Activated T-helper 1 cell treated with Interleukin-2 at 50 U/mL for 16 hours (primary cell): ENCODE measurements at places on chromosomes 2 and 18.

DNA sequence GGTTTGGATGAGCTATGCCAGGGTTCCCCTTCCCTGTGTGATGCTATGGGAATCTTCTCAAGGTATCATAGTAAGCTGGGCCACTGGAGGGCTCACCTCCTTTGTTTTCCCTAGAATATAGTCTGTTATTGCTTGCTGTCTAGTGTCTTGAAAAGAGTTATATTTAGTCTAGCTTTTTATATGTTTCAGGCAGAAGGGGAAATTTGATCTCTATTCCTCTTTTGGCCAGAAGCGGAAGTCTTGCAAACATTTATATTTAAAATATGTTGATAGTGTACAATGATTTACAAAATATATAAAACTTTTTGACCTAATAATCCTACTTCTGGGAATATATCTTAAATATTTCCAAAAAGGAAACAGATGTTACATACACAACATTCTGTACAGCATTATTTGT lies 260.7 kb downstream of the FHOD3 start:
- DNase-seq: no peak

GRCh38 chr18:5195656-5196055 lies 1.4 kb downstream of the AKAIN1 start:
- no peak for DNase-seq

DNA sequence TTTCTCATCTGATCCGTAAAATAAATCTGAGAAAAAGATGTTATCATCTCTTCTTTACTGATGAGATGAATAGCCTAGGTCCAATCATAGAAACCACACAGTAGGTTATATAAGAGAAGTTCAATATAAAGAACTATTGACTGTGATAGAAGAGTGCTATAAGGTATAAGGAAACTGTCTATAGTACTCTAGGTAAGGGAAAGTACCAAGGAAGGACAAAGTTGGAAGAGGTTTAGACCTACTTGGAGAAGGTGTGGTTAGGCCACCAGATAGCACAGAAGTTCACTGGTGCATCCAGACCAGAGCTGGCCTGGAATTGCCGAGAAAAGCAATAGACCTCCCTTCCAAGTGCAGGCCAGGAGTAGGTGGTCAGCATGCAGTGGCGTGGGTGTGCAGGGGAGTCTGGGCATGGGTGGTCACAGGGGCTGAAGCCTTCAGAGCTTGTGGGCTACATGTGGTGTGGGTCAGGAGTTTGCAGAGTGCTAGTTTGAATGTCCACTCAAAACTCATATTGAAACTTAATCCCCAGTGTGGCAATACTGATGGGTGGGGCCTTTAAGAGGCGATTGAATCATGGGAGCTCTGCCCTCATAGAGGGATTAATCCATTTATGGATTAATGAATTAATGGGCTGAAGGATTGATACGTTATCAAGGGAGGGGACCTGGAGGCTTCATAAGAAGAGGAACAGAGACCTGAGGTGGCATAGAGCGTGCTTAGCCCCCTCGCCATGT lies 86.3 kb downstream of the ALPK2 start:
- no peak for DNase-seq

- DNase-seq: no peak
These were observed 80.9 kb downstream of the CABYR start for GRCh38 chr18:24219561-24220317.

- DNase-seq: peak; percentile 27
These were observed 501 bp downstream of the RETREG2 start for GRCh38 chr2:219178377-219179175.

- DNase-seq: no peak
These were observed 227.8 kb upstream of the RBBP8 start for GRCh38 chr18:22705328-22705727.

GRCh38 chr2:145002624-145003023 lies 482.7 kb upstream of the ZEB2 start:
- no peak for DNase-seq

DNA sequence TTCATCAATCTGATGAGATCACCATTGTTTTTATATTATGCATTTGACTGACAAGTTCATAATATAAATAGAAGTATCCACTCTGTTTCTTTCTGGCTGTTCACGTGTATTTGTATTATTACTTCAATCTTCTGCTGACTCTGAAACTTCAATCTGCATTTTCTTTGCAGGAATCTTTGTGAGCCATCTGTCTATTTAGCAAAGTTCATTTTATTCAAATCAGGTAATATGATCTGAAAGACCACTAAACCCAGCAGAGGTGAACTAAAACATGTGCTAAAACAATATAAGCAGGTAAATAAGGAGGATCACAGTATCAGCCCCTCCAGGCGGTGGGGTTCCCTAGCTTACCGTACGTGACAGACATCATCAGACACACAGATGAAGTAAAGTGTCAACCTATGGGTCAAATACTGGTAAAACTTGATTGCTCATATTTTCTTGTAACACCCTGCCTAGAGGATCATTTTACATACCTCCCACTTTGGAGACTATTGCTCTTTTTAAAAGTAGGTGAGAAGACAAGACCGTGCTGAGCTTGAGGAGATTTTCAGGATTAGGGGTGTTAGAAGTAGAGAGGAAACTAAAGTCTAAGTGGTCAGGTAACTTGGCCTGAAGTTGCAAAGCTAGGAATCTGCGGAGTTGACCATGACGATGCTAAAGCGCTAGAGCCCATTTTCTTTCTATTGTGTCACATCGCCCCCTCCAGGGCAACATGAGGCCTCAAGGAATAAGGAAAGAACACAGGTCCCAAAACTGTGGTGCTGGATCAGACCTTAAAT lies 9.0 kb downstream of the DTNB start:
- DNase-seq: no peak

- no peak for DNase-seq
These were observed 39.2 kb downstream of the GNAL start for GRCh38 chr18:11728249-11728648.

GRCh38 chr2:128689971-128690370 lies 371.3 kb upstream of the HS6ST1 start:
- DNase-seq: no peak

- DNase-seq: no peak
These were observed 32.8 kb downstream of the TMEM247 start for GRCh38 chr2:46512185-46512584.

DNA sequence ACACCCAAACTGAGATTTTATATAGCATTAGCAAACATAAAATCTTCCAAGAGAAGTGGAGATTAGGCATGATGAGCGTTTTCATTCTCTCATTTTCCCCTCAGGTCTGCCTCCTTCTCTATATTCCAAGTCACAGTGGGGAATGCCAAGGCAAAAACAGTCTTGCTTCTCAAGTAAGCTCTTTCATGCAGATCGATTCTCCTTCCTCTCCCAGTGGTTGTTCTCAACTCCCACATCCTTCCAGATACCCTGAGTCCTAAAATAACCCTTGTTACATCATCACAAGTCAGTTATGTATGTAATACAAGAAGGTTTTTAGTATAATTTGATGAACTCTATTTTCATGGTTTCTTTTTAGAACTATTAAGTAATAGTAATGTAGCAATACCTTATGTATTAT lies 150.6 kb downstream of the TXNL1 start:
- DNase-seq: no peak
